Femur (tissue), 1 donor: ENCODE measurements at places on chromosomes 7 and 10.

DNA sequence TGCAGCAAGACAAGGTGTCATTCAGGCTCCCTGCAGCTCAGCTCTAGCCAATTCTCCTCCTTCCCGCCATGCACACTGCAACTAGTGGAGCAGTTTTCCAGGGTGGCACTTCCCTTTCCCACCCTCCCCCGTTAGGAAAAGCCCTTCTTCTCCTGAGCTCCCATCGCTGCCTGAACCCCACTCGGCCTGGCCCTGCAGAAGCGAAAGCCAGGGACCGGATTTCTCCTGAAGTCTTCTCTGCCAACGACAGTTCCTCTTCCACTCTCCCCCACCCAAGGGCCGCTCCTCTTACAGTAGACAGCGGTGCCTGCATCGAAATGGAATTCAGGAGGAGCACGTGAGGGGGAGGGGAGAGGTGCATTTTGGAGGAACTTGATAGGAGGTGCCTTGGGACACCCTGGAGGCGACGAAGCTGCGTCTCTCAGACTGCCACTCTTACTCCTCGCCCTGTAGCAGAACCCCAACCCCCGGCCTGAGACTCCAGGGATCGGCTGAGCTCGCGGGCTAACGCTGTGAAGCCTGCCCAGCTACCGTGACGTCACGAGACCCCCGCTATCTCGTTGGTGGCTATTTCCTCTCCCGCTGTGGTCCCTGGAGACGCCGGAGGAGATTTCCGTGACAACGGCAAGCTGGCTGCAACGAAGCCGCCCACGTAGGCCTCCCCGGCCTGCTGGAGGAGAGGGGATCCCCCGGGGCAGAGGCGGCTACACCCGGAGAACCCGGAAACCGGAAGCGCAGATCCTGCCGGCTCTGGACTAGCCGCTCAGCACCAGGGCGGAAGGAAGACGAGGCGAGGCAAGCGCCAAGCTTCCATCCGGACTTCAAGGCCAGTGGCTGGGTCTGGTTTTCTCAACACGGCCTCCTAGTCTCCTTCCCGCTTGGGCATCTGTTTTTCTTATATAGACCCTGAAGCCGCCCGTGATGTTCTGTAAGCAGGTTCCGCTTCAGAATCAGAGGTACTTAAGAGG is 109.7 kb downstream of the RALA start:
- peak; percentile 98 for DNase-seq

DNA sequence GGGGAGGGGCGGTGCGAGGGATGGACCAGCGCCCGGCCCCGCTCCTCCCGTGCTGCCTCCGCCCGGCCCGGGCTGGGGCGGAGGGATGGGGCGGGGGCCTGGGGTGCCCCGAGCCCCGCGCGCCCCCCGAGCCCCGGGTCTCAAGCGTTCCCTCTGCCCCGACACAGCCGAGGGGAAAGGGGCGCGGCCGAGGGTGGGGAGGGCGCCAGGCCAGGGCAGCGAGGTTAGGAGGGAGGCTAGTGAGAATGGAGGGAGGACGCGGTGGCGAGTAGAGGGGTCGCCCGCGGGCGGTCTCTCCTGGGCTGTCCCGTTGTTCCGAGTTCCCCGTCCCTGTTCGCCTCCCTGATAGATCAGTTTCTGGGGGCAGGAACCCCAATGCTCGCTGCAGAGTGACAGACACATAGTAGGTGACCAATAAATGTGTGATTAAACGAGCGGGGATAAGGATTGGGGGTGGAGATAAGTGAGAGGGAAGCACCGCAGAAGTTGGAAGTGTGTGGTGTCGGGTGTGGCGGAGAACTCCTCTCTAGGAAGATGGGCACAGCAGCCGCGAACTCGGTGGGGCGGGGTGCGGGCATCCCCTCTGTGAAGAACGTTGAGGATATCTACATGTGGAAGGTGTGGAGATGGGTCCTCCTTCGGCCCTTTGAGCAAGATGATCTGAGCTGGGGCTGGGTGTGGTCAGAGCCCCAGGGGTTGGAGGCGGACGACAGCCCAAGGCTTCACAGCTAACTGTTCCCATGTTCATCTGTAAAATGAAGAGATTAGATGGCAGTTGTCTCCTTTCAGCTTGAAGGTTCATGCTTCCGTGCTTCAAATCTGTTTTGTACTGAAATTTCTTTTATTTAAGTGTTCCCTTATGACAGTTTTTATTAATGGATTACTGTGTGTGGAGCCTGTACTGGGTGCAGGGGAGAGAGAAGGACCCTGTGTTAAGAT is 580 bp downstream of the ZNF775 start:
- peak; percentile 45 for DNase-seq

- DNase-seq = no peak
Observed at GRCh38 chr7:137469858-137470257, 126.3 kb upstream of the PTN start.

- DNase-seq = no peak
Observed at GRCh38 chr7:102875700-102876295, 37.0 kb upstream of the LRRC17 start.

GRCh38 chr7:148287538-148287937 is 303.0 kb upstream of the C7orf33 start:
- DNase-seq = no peak

DNA sequence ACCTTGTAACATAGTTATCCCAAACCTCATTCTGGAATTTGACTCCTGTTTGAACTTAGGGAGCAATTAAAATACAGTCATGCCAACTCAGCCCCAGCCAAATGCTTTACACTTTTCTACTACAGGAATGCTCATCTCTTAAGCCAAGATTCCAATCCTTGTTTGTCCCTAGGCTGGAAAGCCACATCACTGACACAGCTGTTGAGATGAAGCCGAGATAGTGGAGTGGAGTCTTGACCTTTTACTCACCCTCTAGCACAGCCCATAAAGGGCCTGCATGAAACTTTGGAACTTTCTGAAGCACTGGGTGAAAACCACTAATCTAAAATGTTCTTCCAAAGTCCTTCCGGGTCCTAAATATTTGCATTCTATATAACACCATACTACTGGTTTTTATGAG is 247.3 kb downstream of the ETV1 start:
- peak; percentile 36 for DNase-seq

DNA sequence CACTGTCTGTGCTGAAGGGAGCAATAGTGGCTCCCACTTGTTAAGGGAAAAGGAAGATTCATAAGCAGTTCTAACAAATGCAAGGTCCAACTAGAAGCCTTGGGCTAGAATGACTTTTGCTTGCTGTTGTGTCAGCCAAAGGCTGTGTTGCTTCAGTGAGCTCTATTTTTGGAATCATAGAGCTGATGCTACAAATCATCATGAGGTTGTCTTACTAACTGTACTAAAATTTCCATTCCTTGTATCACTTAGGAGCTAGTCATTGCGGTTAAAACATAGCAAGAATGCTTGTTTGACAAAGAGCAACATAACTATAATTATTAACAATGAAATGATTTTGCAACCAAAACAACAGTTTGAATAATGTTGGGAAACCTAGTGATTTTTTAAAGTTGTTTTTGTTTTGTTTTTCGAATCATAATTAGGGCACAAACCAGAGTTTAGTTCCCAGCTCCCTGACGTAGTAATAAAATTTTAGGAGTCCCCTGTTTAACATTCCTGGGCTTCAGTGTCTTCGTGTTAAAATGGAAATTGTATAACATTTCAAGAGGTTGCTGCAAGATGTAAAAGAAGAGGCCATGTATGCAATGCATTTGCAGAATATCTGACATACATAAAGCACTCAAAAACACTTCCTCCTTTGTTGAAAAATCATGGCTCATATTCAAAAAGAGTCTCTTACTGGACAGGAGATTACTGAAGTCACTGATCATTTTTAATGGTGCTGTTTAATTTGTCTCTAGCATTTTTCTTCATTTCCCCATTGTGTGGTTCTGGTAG is 183.4 kb downstream of the MACC1 start:
- DNase-seq = no peak

- no peak for DNase-seq
Observed at GRCh38 chr10:22954970-22955369, 27.1 kb downstream of the ARMC3 start.

DNA sequence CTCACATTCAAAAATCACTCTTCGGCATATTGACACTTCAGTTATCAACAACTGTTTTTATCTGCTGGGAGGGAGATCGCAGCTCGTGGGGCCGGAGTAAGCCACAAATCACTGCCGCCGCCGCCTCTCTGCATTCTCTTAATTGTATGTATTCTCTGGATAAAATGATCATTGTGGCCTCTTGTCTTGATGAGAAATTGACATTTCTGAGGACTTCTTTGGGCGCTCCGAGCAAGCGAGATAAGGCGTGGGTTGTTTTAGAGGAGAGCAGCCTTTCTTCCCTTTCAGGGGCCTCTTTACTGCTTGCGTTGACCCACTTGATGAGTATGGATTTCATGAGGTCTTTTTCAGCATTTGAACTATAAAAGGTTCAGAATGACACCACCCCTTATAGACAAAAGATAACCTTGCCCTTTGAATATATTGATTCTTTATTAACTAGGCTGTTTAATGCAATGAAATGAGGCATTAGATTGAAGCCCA is 130.6 kb downstream of the EBF3 start:
- DNase-seq = no peak

DNA sequence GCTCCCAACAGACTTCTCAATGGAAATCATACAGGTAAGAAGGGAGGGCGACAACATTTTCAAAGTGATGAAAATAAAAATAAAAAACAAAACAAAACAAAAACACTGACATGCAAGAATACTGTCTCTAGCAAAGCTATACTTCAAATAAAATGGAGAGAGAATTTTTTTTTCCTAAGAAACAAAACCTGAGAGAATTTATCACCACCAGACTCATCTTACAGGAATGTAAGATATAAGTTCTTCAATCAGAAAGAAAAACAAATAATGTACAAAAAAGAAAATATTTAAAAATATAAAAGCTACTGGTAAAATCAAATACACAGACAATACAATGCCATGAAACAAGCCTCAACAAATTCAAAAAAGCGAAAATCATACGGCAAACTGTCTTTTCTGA is 113.2 kb downstream of the NRBF2 start:
- DNase-seq = no peak

- no peak for DNase-seq
Observed at GRCh38 chr7:1103009-1103788, 15.3 kb downstream of the GPER1 start.
